ENCODE measurements at places on chromosomes 12 and 14.

- DNase-seq = no peak
These were observed 311.9 kb downstream of the DUSP6 start for GRCh38 chr12:89040146-89040964.

- no peak for DNase-seq
These were observed 53.1 kb downstream of the SLCO1C1 start for GRCh38 chr12:20748198-20748597.

DNA sequence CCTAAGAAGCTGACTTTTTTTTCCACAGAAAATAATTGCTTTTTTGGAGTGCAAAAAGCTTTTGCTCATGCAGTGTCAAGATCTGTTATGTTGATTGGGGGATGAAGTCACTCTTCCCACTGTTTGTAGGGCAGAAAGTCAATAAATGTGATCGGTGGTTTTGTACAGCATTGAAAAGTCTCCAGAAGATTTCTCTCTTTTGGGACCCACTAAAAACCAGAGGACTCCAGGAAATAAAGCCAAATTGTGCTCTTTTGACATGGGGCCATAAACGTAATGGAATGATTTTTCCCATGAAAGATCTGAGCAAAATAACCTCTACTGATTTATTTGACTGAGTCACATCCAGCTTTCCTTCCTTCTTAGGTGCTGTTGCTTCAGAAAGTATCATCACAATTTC is 122.5 kb downstream of the SNAPC1 start:
- DNase-seq = no peak

GRCh38 chr14:20611277-20611676 is 20.1 kb upstream of the RNASE12 start:
- no peak for DNase-seq

DNA sequence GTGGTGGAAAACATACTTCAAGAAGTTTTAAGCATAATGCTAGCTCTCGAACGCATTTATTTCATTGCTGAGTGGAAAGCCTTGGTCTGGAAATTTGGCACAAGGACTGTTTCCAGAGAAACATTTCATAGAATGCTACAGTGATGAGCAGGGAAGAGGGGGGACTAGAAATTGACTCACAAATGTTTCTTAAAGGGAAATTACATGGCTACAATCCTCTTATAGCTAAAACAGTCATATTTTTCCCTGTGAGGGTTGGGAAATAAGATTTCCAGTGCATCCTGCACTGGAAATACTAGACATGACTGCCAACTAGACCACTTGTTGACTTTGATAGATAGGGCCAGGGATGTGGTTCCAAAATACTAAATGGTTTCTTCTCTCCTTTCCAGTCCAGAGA is 197.3 kb upstream of the RGS6 start:
- no peak for DNase-seq

GRCh38 chr12:57239587-57240065 is 10.1 kb downstream of the SHMT2 start:
- peak; percentile 28 for DNase-seq

- DNase-seq = no peak
These were observed 12.6 kb upstream of the CYP46A1 start for GRCh38 chr14:99671235-99672224.

- no peak for DNase-seq
These were observed 923.0 kb upstream of the TMEM132C start for GRCh38 chr12:127343940-127344339.

- no peak for DNase-seq
These were observed 199.9 kb upstream of the RTL1 start for GRCh38 chr14:101103321-101103901.
